ENCODE measurements at places on chromosomes 6 and 20. TPM values are rescaled to one million over a fixed set of nuclear protein-coding genes. Genes with fewer than 3 reads are reported as not detected.

The ARFGAP1 gene
- 62.5 TPM for total RNA-seq

The CLPSL1 gene
- not detected for total RNA-seq

The ZNF165 gene
- 4.3 TPM for total RNA-seq

The RNF217 gene
- 0.12 TPM for total RNA-seq

The BNIP5 gene
- total RNA-seq = not detected

The CD83 gene
- 45.0 TPM for total RNA-seq

The SEMG1 gene
- not detected for total RNA-seq

DNA sequence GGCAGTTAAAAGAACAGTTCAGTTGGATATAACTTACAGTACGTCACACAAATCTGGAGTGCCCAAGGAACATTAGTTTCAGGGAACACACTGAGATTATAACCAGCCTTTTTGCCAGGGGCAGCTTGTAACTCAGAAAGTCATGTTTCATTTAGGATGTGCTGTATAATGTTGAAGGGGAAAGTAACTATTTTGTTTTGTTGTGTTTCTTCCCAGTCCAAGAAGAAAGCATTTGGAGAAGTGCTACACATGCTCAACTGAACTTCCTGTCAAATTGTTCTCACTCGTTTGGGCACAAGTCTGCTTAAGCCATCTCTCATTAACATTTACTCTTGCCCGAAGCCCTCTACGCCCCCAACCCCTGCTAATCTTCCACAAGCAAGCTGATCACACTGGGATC, 157.9 kb downstream of the BTBD9 start:
- DNase-seq = no peak
- H3K27me3 ChIP-seq = no peaks in the 10 kb centered on the region

DNA sequence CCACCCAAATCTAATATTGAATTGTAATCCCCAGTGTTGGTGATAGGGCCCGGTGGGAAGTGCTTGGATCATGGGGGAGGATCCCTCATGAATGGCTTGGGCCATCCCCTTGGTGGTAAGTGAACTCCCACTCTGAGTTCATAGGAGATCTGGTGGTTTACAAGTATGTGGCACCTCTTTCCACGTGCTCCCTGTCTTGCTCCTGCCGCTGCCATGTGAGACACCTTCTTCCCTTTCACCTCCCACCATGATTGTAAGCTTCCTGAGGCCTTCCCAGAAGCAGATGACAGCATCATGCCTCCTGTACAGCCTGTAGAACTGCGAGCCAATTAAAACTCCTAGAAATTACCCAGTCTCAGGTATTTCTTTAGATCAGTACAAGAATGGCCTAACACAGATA, 150.8 kb downstream of the SH3BGRL2 start:
- H3K36me3 ChIP-seq = no peaks in the 10 kb centered on the region
- peaks cover 7% of the 10 kb centered on the region for H3K27me3 ChIP-seq
- no peak overlapping the region for H3K4me3 ChIP-seq
- no peak overlapping the region for H3K27ac ChIP-seq

GRCh38 chr20:45963059-45964005, 8.7 kb downstream of the ZNF335 start:
- no peaks in the 10 kb centered on the region for H3K27me3 ChIP-seq
- no peak overlapping the region for H3K4me3 ChIP-seq
- peaks cover 2% of the 10 kb centered on the region for H3K4me1 ChIP-seq
- H3K36me3 ChIP-seq = peaks cover 17% of the 10 kb centered on the region
- peak overlapping the region; percentile 43 for H3K27ac ChIP-seq
- no peak for DNase-seq

- no peak for DNase-seq
- H3K27ac ChIP-seq = no peak overlapping the region
- H3K36me3 ChIP-seq = no peaks in the 10 kb centered on the region
- no peaks in the 10 kb centered on the region for H3K27me3 ChIP-seq
- H3K4me1 ChIP-seq = peaks cover 5% of the 10 kb centered on the region
These were observed 30.8 kb upstream of the APMAP start for GRCh38 chr20:25023356-25023755.

DNA sequence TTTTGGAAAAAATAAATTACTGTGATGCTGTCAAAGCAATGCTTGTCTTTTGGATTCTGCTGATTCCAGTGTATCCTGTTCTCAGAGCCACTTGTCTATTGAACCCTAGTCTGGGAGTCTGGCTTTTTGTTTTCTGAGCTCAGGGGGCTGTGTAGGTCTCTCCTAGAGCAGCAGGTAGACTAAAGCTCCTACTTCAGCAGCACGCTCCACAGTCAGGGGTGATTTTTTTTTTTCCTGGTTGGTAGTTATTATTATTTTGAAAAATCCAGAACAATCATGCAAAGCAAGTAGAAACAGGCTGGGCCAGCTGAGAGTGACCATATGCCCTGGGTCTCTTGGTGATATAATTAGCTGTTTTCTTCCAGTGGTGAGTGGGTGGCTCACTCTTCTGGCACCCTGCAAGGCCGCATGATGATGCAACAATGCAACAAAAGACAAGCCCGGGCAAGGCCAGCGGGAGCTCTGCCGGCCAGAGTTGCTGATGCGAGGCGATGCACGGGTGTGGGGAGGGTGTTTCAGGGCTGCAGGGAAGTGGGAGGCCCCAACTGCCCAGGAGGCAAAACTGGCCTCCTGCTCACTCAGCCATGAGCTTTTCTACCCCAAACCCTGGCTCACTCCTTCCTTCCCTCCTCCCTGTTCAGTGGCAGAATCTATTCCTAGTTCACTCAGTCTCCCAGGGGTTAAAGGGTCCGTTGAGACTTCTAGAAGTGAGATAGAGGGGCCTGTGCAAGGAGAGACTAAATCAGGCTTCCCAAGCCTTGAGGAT, 11.5 kb upstream of the CDKN1A start:
- no peak overlapping the region for H3K4me3 ChIP-seq
- no peak overlapping the region for H3K27ac ChIP-seq
- H3K27me3 ChIP-seq = no peaks in the 10 kb centered on the region
- no peak for DNase-seq

- H3K36me3 ChIP-seq = no peaks in the 10 kb centered on the region
- DNase-seq = no peak
- no peak overlapping the region for H3K4me3 ChIP-seq
- H3K27me3 ChIP-seq = no peaks in the 10 kb centered on the region
- H3K27ac ChIP-seq = no peak overlapping the region
These were observed 10.9 kb upstream of the FAM83D start for GRCh38 chr20:38915355-38915754.

DNA sequence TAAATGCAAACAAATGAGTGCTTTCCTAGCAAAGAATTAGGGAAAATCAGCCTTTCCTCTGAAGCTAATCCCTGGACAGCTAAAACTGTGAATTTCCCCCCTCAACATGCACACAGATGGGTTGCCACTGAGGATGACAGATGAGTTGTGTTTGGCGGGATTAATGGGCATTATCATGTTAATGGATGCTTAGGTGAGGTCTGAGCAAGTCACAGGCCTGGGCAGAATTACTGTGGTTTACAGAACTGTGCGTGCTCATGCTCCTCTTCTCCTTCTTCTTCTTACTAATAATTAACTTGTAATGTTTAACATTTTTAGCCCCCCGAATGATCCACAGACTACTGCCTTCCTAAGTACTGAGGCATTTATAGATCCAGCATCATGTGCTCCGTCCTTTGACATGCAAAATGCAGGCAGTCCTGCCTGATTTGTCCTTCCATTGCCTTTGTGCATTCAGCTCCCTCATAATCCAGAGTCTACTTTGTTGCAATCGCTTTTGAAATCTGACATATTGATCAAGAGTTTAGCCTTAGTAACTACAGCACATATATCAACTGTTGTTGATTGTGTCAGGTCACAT, 753.4 kb upstream of the MMS22L start:
- H3K4me1 ChIP-seq = no peaks in the 10 kb centered on the region
- DNase-seq = no peak
- H3K4me3 ChIP-seq = no peak overlapping the region
- H3K27me3 ChIP-seq = no peaks in the 10 kb centered on the region
- H3K27ac ChIP-seq = no peak overlapping the region

DNA sequence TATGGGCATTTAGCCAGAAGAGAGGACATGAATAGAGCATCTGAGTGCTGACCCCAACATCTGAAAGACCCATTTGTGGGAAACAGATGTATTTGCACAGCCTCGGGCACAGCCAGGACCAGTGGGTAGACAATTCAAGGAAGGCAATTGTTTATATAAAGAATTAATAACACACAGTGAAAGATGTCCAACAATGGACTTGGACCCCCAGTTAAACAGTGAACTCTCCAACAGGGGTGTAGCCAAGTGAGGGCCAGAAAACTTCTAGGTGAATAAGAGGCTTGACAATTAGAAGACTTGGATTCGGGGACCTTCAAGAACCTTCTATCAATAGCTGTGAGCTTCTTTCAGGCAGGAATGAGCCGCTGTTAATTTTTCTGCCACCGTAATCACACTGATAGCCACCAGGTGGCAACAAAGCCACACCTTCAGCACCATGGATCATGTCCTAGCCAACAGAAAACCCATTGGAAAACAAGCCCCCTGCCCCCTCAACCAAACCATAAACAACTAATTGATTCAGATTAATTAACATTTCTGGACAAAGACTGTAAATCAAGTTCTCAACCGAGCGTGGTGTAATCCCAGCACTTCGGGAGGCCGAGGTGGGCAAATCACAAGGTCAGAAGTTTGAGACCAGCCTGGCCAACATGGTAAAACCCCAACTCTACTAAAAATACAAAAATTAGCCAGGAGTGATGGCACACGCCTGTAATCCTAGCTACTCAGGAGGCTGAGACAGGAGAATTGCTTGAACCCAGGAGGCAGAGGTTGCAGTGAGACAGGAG, 8.8 kb upstream of the SRSF6 start:
- H3K36me3 ChIP-seq = no peaks in the 10 kb centered on the region
- no peaks in the 10 kb centered on the region for H3K4me1 ChIP-seq
- H3K27ac ChIP-seq = no peak overlapping the region
